ENCODE measurements at places on chromosomes 4 and X. TPM values are rescaled to one million over a fixed set of nuclear protein-coding genes. Genes with fewer than 3 reads are reported as not detected.

CXXC4 gene
- 14.8 TPM for total RNA-seq

FGFR3 gene
- total RNA-seq, result 6.5 TPM

CYLC1 gene
- not detected for total RNA-seq

PRR32 gene
- total RNA-seq, result not detected

DCAF12L2 gene
- total RNA-seq, result 4.6 TPM

PAGE2B gene
- total RNA-seq, result not detected

Data from cerebellum (tissue), 4 donors.